ENCODE measurements at places on chromosomes 6 and 20.
A peak's percentile ranks its signal among the peaks of the same experiment; 100 is the strongest.

DNA sequence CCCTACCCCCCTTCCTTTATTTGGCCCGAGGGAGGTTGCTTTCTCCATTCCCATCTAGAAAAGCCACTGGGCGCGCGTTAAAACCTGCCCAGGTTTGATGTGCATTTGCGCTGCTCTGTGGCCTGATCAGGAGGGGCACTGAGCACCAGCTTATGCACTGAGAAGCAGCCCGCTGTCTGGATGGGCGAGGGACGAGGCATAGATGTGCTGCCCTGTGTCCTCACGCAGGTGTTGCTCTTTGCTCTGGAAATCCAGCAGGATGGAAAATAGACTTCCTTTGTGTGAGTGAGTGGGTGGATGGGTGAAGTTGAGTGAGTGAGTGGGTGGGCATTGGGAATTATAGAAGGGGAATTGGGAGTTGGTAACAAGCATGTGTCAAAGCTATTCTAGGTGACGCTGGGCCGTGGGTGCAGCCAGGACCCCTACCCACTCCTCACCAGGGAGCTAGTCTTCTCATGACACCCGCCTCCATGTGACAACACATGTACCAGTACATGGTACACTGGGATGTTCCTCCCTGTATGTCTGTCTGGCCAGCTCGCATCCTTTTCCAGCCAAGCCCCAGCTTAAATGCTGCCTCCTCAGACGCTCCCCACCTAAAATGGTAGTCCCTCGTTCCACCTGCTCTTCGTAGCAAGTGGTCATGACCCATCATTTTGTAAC is 162.6 kb downstream of the DTNBP1 start:
- DNase-seq: no peak

DNA sequence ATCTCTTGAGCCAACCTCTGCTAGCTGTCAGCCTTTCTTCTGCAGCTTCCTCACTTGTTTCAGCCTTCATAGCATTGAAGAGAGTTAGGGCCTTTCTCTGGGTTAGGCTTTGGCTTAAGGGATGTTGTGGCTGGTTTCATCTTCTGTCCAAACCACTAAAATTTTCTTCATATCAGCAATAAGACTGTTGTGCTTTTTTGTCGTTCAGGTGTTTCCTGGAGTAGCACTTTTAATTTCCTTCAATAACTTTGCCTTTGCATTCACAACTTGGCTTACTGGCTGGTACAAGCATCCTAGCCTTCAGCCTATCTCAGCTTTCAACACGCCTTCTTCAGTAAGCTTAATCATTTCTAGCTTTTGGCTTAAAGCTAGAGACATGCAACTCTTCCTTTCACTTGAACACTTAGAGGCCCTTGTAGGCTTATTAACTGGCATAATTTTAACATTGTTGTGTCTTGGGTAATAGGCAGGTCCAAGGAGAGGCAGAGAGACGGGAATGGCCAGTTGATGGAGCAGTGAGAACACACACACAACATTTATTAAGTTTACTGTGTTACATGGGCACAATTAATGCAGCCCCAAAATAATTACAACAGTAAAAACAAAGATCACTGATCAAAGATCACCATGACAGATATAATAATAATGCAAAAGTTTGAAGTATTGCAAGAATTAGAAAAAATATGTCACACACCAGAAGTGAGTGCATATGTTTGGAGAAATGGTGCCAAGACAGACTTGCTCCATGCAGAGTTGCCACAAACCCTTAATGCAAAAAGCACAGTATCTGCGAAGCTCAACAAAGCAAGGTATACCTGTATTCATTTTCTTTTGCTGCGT is 98.6 kb downstream of the HIVEP1 start:
- peak; percentile 3 for DNase-seq

- DNase-seq: no peak
Observed at GRCh38 chr6:20599302-20600051, 65.2 kb downstream of the CDKAL1 start.

DNA sequence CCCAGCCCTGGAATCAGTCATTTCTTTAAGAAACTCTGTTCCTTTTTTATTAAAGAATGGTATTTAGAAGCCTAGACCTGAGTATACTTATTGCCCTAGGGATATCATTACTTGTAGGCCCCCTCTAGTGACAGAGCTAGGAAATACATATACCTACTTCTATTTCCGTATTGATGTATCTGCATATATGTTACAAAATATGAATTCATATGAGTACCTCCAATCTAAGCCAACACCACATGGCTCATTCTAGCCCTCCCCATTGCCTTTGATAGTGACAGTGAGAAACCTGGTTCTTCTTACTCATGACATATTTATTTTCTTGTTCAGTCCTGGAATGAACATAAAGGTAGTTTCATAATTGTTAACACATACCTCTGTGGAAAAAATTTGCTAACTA is 137.2 kb downstream of the FARS2 start:
- peak; percentile 40 for DNase-seq

- DNase-seq: no peak
Observed at GRCh38 chr6:23535101-23535500, 590.9 kb upstream of the NRSN1 start.

DNA sequence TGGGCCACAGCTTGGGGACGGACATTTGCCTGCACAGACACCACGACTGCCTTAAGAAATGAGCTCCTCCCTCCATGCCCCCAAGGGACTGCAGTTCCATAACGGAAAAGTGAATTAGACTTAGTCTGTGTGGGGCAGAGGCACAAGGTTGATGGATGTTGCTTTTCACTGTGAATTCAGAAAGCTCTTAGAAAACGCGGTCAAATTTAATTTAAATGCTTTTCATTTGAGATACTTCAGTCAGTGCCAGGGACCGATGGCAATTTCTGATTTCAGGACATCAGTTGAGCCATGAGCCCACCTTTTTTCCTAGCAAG is 356.4 kb downstream of the KIF16B start:
- no peak for DNase-seq

All from CD4-positive, alpha-beta T cell treated with Interleukin-4 for 4 hours (primary cell).